Central memory CD8-positive, alpha-beta T cell (primary cell): ENCODE measurements at places on chromosomes 7 and 10.

- DNase-seq: no peak
Measured at GRCh38 chr10:7186387-7187018, 224.3 kb downstream of the SFMBT2 start.

DNA sequence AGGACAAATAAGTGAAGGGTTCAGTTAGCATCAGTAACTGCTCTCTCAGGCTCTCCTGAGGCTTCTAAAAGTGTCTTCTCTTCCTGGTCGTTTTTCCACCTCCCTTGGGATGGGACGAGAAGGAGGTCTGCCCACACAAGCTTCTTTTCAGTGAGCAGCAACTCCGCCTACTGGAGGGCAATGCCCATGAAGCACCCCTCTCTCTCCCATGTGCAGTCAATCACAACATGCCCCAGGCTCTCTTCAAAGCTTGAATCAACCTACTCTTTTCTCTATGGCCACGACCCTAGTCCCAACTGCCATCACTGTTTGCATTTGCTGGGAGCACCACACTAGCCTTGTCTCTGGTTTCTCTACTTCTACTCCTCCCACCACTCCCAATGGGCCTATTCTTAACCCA is 135.6 kb downstream of the RPS24 start:
- DNase-seq: no peak

GRCh38 chr10:71131096-71131495 is 81.3 kb upstream of the UNC5B start:
- no peak for DNase-seq

GRCh38 chr7:158247758-158248487 is 339.7 kb downstream of the PTPRN2 start:
- no peak for DNase-seq

- peak; percentile 29 for DNase-seq
Measured at GRCh38 chr7:155738652-155739537, 73.4 kb downstream of the SHH start.

GRCh38 chr7:44713680-44714335 is 34.8 kb upstream of the ZMIZ2 start:
- no peak for DNase-seq

GRCh38 chr10:125756853-125757487 is 18.7 kb downstream of the MMP21 start:
- no peak for DNase-seq

GRCh38 chr7:24427048-24427447 is 143.1 kb downstream of the NPY start:
- DNase-seq: no peak

DNA sequence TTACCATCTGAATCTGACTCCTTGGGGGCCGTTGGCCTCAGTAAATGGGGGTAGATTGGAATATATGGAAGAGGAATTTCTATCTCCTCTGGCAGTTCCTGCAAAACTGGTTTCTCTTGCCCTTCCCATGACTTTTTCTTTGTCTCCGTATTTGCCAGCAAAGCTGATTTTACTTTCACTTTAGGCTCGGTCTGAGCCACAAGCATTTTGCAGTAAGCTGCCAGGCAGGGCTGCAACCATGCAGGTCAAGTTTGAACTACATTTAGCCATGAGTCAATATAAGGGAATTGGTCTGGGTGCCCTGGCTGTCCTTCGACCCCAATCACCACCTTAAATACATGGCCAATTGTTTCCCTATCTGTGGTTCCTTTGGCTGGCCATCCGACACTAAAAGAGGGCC is 104.3 kb downstream of the TRIM24 start:
- no peak for DNase-seq

DNA sequence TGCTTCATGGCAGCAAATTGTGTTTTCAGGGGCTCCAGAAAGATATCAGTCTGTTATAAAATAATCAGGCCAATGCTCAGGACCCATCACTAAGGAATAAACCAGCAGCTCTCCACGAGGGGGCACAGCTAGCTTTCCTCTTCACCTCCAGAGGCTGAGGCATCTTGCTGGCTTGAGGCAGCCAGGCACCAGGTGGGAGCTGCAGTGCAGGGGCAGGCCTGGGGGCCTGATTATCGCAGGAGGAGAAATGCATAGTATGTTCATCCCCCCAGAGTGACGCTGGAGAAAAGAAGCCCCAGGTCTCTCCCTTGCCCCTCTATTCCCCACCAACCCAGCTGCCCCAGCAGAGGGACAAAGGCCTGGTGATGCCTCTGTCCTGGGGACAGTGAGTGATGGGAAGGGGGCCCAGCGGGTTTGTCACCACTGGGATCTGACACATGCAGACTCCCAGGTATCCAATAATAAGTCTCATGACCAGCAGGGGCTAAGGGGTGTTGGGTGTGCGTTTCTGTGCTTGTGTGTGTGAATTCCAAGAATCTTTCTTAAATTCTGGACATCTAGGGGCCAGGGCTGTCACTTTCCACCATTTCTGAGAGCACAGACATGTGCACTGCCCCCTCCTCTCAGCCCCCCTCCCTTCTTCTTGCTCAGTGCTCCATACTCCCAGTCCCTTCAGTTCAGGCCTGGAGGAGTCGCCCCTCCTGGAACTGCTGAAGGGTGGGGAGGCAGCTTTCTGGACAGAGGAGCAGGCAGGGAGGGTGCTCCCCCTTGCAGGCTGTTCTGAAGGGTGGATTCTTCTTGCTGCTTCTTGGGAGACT is 128.1 kb upstream of the FAM20C start:
- DNase-seq: no peak

DNA sequence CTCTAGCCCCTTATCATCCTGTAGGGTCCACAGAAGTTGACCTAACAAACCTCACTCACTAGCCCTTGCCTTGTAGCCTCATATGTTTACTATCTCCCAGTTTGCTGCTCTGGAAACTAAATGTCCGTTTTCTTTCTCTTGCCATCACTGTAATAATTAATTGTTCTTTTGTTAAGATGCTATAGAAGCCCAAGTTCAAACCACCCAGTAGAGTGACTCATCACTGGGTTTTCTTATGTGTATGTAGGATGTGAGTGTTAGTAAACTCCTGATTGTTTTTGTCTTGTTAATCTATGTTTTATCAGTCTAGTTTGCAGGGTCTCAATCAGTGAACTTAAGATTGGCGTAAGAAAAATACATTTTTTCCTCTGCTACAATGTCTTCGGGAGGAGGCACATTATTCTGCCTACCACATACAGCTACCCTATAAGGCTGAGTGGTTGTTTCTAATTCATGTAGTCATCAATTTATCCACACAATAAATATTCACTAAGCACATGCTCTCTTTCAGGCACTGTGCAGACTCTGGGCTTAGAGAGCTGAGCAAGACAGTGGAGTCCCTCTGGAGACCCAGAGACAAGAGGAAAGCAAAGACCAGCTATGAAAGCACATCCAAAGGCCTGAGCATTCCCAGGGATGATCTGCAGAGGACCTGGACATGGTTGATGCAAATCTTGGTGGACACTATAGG is 474.1 kb upstream of the AKR1E2 start:
- no peak for DNase-seq

DNA sequence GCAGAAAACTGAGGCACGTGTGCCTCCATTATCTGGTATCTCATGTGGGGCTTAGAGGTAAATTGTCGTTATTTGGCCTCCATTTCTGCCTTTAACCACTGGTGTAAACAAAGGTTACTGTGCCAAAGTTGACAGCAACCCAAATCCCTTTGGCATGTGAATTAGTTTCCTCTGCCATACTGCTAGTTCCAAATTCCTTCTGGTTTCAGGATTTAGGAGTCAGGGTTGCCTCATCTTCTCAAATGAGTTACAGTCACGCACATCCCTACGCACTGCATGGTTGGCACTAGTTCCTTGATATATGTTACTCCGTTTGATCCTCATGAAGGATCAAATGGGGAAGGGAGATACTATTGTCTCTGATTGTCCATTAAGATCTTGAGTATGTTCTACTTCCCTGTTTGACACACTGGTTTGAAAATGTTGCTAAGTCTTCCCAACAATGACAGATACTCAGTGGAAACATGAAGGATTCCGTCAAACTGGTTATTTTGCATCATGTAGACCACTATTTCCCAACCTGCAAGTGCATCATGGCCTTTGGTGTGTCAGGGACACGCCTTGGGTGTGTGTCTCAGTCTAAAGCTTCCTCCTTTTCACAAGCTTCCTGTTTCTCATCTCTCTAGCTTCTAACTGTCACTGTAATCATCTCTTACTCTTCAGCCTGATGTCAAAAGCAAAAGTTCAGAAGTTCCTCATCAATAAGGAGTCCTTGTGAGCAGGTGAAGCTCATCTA is at the start of gene LIPN:
Gene LIPN, plus strand, starts transcription at position 655 of the 736 bp plus-strand sequence. CDS start 1,386 bp downstream, outside the sequence.
- no peak for DNase-seq

- no peak for DNase-seq
Measured at GRCh38 chr10:124598196-124598595, 136.6 kb downstream of the LHPP start.
